Fibroblast of villous mesenchyme (primary cell): ENCODE measurements at places on chromosomes 1 and 21. TPM values are rescaled to one million over a fixed set of nuclear protein-coding genes. Genes with fewer than 3 reads are reported as not detected.

Gene MFSD2A
- total RNA-seq: 2.6 and 6.0 TPM in 2 replicates

Gene KCNK1
- total RNA-seq: 2.6 and 4.3 TPM in 2 replicates

Gene BMP8B
- total RNA-seq: under 0.01 TPM in 1 of 2 replicates, not detected in the other

Gene XKR8
- 6.5 and 6.8 TPM in 2 replicates for total RNA-seq

Gene ESRRG
- under 0.01 TPM in 2 replicates for total RNA-seq

Gene GNAT2
- under 0.01 and 0.43 TPM in 2 replicates for total RNA-seq
